EH (cell line): ENCODE measurements at places on chromosomes 2 and 18.

- no peak for DNase-seq
Observed at GRCh38 chr2:37679072-37679695, 7.7 kb upstream of the CDC42EP3 start.

DNA sequence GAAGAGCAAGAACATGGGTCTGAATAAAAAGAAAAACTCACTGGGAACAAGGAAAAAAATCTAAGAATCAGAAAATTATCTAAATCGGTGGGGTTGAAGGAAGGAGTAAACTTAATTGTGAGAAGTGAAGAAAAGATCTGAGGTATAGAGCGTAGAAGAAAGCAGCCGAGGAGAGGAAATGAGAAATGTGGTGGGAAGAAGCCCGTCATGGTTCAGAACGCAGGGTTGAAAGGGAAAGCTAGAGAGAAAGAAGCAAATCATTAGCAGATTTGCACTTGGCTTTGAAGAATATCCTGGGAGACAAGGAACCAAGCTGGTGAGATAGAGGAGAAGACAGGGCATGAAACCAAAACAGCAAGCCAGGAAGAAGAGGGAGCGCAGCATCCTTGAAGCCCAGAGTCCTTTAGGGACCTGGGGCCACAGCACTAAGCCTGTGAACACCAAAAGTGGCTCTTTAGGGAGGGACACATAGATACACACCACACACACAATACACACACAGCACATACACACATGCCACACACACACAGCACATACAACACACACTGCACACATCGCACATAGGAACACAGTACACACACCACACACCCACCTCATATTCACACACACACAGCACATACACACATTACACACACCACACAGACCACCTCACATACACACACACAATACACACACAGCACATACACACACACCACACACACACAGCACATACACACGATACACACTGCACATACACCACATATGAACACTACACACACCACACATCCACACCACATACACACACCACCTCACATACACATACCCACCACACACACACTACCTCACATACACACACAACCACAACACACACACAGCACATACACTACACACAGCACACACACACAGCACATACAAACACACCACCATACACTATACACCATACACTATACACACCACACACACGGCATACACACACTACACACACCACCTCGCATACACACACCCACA lies 274.6 kb downstream of the ETAA1 start:
- DNase-seq = no peak

GRCh38 chr2:120863661-120864320 lies 128.1 kb downstream of the GLI2 start:
- DNase-seq = peak; percentile 82

GRCh38 chr2:151679994-151680393 lies 54.3 kb downstream of the NEB start:
- DNase-seq = no peak

DNA sequence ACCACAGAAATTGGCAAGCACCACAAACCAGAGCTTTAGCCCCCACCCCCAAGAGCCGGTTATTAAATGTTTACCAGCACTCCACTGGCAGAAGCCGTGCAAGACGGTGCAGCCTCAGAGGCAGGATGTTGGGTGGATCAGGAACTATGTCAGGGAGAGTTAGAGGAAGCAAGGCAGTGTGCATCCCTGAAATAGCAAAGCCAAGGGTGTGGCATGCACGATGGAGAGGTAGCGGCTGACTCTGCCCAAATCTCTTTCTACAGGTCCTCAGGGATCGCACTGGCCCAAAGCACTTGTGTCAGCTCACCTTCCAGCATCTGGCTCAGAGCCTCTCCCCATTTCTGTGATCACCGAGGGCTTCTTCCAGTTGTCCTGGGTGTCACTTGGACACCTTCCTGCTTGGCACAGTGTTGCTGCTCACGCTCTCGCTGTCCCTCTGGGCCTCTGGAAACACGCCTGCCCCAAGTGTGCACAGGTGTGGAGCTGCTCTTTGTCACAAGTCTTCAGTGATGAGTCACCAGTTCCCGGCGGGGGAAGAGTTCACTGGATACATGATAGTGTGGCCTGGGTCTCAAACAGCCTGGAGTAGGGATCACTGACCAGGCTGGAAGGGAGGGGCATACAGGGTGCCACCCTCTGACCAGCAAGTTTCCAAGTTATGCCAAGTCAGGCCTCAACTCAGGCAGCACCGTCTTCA lies 17.3 kb upstream of the B3GNT7 start:
- DNase-seq = no peak

- DNase-seq = no peak
Observed at GRCh38 chr18:2396162-2396505, 175.2 kb downstream of the METTL4 start.

DNA sequence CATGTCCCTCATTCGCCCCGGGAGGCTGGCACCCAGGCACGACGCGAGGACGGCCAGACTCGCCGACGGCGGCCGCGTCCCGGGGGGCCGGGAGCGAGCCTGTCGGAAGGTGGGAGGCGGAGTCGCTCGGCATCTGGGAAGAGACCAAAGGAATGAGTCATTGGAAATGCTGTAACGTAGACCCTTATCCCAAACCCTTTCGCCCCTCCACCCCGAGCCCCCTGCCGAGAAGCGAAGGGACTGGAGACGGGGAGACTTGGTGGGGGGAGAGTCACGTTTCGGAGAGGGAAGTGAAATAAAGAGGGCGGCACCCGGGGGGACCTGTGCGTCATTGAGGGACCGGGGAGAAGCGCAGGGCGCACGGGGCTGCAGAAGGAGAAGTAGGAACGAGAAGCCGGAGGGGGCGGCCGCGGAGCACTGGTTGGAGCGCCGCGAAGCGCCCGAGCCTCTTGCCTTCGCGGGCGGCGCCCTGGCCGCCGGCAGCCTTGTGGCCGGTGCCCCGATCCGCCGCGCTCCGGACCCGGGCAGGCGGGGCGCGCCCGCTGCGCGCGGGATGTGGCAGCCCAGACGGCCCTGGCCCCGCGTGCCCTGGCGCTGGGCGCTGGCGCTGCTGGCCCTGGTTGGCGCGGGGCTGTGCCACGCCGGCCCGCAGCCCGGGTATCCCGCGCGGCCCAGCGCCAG lies at the start of gene EMILIN2:
Gene EMILIN2 (plus strand): TSS at position 371 of the 681 bp plus-strand sequence. CDS start 183 bp downstream, at position 554.
- peak; percentile 78 for DNase-seq

GRCh38 chr2:75518638-75519465 lies 41.9 kb downstream of the EVA1A start:
- no peak for DNase-seq

GRCh38 chr2:182866461-182867406 lies at the start of gene FRZB:
Gene FRZB, minus strand, starts transcription at chr2:182866637. Its CDS starts 85 bp downstream, at chr2:182866552.
- peak; percentile 81 for DNase-seq

DNA sequence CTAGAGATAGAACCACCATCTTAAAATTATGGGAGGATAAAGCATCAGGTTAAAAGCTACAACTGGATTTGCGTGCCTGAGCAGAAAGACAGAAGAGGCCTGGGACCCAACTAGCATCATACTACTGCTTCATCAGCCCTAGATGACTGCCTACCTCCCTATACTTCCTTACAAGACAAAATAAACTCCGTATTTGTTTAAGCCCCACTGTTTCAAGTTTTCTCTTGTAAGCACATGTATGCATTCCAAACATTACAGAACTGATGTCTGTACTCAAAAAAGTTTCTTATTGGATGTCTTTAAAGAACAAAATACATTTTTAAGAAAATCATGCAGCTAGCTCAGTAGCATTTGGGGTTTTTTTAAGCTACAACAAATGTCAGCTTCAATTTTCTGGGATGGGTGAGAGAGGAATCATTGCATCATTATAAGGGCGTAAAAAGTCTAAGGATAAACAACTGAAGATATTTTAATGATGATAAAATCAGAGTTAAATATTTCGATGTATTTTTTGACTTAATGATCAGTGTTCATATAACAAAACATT lies 213.1 kb downstream of the EXOC6B start:
- peak; percentile 62 for DNase-seq

DNA sequence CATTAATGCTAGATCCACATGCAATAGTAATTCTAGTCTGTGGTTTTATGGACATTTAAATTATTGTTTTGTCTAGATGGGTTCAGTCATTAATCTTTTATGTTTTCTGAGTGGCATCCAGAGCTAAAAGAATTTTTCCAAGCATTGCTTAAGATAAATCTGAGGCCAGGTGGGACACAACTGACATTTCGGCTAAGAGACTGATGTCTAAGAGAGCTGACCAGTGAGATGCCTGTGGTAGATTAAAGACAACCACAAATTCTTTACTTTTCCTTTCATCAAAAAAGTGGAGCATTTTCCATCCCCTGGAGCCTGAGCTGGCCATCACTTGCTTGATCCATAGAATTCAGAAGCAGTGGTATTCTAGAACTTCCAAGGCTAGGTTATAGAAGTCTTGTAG lies 182.2 kb downstream of the NRP2 start:
- DNase-seq = no peak

GRCh38 chr18:1511619-1512311 lies 607.1 kb downstream of the ADCYAP1 start:
- no peak for DNase-seq

GRCh38 chr18:49565612-49566011 lies 3.8 kb downstream of the LIPG start:
- peak; percentile 17 for DNase-seq

GRCh38 chr2:74881626-74882298 lies 47.8 kb downstream of the HK2 start:
- DNase-seq = no peak

DNA sequence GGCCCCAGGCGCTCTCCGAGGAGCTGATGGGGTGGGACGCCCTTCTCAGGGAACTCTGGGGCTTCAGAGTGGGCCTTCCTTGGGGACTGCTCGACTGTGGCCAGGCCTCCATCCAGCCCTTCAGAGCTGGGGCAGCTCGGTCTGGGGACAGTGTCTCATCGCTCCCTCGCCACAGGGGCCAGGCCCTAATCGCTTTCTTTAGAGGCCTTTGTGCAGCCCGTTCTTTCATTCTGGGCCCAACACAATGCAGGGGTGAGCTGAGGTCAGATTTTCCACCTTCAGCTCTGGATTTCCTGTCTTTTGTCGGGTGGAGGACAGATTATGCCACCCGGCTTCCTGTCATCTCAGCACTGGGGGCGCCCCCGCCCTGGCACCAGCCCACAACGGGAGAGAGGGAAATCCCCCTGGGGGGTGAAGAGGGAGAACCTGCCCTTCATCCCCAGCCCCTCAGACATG lies 25.2 kb downstream of the MYCN start:
- DNase-seq = no peak

DNA sequence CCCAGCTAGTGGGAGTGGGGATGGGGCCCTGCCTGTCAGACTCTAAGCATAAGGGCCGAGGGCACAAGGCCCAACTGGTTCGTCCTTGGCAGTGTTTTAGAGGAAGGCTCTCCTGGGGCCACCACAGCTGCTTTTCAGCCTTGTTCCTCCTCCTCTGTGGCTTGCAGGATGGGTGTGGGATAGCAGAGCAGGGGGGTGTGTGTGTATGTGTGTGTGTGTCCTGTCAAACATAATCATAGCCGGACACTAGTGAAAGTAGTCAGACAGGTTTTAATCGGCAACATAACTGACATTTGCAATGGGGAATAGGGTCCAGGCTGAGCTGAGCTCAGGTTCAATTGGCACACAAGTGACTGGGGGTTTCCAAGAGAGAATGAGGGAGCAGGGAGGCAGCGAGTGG lies 114.2 kb downstream of the SEPTIN10 start:
- DNase-seq = no peak

- DNase-seq = no peak
Observed at GRCh38 chr18:37567994-37568359, 2.4 kb upstream of the CELF4 start.

DNA sequence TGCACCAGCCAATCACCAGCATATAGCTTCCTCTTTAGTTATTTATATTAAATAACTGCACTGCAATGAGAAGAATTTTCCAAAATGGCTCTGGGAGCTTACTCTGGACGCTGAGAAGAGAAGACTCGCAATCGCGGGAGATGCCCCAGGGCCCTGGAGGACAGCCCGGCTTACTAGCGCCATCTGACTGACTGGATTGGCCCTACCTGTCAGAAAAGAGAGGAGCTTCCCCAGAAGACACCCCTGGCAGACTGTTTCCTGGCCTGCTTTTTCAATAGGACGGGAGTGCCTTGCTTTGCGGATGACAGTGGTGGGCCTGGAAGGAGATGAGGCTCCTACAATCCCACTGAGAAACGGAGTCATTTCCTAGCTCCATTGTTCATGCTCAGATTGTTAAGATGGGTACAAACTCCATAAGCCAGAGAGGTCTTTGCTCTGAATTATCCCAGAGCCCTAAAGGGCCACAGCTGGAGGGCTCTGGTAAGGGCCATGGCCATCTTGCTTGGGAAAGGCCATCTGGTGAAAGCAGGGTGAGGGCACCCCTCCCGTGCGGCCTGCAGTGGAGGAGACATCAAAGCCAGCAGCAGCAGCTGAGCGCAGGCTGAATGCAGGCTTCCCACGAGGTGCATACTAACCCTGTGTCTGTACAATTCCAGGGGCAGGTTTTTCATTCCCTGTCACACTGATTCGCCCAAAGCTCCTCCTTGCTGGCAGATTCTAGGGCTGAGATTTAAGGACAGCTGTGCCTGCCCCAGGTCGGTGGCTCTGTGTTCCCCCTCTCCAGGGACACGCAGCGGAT lies 92.1 kb downstream of the GALR1 start:
- DNase-seq = no peak

DNA sequence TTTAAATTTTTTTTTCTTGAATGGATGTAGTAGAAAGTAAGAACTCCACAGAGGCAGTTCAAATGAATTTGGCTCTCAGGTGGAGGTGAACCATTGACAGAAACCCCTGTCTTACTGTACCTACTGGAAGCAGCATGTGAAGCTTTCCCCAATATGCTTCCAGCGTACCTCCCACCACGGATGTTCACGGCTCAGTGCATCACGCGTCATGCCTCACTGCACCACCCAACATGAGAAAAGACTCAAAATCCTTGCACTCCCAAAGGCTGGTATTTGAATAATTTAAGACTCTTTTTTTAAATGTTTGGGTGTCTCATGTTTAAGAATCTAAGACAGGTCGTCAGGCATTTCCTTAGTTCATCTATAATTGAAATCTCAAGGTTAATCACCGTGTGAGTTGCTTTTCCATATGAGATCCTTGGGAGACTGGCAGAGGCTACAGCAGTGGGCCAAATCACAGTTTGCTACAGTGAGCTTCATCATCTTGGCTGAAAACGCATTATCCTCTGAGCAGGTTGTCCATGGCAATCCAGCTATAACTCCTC lies 846.4 kb downstream of the DCDC2C start:
- no peak for DNase-seq

DNA sequence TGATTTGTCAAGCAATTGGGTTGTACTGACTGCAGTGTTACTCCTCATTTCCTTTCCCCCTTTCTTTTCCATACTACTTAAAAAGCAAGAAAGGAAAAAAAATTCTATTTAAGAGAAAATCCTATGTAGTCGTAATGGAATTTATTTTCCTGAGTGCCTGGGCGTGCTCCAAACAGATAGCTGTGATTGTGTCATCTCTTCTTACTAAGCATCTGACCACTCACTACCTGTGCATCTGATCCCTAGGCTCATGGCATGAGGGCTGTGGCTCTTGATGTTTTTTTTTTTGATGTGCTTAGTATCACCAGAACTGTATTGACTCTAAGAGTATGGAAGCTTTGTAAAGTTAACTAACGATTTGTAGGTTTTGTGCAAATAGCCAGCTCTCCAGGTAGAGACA lies 19.0 kb downstream of the CRIM1 start:
- DNase-seq = peak; percentile 66
